ENCODE measurements at places on chromosomes 5 and 9.

- no peak for DNase-seq
These were observed 374.1 kb upstream of the ACO1 start for GRCh38 chr9:32010322-32010721.

- DNase-seq: no peak
These were observed 2.0 kb downstream of the MAML1 start for GRCh38 chr5:179734536-179735164.

DNA sequence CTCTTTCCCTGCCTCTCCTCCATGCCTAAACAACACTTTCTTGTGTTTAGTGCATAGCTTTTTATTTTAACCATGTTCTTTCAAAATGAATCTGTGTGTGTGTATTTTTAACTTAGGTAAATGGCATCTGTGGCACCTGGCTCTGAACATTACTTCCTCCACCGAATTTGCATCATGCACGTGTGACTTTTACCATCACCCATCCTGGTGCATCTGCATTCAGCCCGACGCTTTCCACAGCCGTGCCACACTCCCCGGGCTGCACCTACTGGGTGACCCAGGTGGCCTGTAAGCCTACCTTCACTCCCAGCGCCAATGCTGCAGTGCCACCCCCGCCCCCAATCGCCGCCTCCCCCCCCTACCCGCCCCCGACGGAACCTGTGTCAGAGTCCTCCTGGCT is 12.7 kb upstream of the FCN1 start:
- no peak for DNase-seq

- DNase-seq: no peak
These were observed 3.9 kb downstream of the SPTAN1 start for GRCh38 chr9:128556276-128556675.

GRCh38 chr5:112467485-112467884 is 48.4 kb upstream of the EPB41L4A start:
- DNase-seq: no peak

- DNase-seq: no peak
These were observed 79.7 kb upstream of the CDH6 start for GRCh38 chr5:31113666-31114350.

DNA sequence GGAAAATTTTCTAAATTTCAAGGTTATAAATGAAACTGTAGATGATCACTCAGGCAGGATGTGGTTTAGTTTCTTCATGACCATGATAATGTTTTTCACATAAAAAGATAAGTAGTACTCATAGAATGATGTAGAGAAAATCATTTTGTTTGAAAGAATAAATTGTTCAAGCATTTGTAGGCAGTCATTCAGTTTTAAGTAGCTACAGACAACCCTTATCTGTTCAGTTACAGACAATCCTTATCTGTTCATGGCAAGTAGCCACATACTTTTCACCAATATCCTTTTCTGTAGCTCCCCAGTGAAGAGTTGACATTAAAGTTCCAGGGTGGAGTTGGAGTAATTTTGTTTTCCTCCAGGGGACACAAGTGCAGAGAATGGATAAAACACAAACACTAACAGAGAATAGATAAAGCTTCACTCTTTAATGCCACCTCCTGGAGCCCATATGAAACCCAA is 278.1 kb upstream of the TNC start:
- DNase-seq: no peak

GRCh38 chr5:55305345-55305744 is 2.1 kb downstream of the DHX29 start:
- DNase-seq: no peak

GRCh38 chr5:45262061-45262590 is 434.1 kb downstream of the HCN1 start:
- DNase-seq: no peak

DNA sequence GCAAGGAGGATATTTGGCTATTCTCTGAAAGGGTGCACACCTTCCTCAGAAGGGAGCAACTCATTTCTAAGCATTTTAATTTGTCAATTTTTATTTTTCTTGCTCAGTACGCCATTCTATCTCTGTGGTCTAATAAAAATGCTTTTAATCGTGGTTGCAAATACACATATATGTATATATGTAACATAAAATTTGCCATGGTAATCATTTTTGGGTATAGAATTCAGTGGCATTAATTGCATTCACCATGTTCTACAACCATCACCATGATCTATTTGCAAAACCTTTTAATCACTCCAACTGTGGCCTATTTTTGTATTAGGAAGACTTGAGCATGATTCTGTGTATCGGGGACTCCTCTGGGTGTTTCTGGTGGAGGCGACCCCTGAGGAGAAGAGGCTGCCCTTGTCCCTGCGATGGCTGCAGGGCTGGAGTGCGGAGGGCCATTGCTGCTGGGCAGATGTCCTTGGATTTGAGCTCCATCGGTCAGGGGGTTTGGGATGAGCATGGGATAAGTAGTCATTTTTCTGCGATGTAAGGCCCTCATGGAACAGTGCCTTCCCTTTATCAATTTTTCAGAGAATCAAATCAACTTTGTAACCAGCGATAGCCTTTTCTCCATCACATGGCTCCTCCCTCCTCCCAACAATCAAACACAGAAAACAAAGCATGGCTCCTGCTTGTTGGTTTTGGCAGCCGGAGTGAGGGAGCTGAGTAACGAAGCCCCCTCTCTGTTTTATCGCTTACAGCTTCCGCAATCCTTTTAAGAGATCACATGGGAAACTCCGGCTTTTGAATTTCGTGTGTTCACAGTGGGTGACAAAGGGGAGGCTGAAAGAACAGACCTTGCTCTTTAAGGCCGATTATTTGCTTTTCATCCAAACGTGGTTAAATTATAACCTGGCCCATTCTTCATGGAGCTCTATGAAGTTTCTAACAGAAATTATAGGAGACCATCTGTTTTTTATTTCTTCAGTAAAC is 187.3 kb downstream of the TENT4A start:
- DNase-seq: no peak

- DNase-seq: no peak
These were observed 55.9 kb downstream of the OTULIN start for GRCh38 chr5:14720236-14720923.

DNA sequence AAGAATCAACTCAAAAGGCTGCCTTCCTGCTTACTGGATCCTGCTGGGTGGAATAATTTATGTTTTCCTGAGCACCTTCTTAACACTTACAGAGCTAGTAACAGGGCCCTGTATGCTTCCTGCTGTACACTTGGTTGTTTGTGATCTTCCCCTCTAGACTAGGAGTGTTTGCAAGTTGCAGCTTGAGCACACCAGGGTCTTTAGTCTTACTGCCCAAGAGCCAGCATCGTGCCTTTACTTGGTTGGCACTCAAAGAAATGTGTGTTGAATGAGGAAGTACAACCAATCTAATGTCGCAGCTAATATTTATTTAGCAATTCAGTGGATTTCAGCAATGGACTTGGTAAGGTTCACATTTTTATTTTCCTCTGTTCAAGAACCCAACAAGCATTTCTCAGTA is 57.5 kb upstream of the HAND1 start:
- DNase-seq: no peak

- peak; percentile 68 for DNase-seq
These were observed 49.9 kb upstream of the GARNL3 start for GRCh38 chr9:127214421-127215267.

- no peak for DNase-seq
These were observed 82.7 kb downstream of the HSD17B3 start for GRCh38 chr9:96219026-96219899.

DNA sequence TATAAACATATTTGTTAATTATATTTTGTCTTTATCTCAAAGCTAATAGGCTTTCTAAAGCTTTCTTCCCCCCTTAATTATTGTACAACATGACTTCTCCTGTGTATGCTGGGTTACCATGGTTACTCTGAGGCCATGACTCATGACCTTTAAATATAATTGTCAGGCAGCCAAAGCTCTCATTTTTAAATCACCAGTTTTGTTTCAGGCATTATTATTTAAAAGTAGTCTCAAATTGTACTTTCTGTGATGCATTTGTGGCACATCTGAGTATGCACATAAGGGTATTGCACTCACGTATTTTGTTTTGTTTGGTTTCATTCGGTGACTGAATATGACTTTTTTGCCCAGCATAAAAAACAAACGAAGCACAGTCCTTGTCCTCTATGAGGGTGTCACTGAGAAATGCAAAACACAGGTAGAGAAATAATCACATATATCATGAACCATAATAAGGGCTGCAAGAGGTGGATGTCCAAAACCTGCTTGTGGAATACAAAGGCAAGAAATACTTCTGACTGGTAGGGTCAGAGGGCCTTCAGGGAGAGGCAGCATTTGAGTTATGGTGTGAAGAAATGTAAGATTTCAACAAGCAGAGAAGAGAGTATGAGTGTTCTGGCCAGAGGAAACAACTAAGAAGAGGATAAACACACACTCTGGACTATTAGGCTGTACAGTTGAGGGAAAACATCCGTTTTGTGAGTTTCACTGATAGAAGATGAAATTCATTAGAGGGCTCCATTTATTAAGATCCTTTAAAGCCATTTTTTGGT is 2.1 kb downstream of the CCDC192 start:
- DNase-seq: no peak

GRCh38 chr5:118894709-118895108 is 93.6 kb downstream of the DTWD2 start:
- no peak for DNase-seq

DNA sequence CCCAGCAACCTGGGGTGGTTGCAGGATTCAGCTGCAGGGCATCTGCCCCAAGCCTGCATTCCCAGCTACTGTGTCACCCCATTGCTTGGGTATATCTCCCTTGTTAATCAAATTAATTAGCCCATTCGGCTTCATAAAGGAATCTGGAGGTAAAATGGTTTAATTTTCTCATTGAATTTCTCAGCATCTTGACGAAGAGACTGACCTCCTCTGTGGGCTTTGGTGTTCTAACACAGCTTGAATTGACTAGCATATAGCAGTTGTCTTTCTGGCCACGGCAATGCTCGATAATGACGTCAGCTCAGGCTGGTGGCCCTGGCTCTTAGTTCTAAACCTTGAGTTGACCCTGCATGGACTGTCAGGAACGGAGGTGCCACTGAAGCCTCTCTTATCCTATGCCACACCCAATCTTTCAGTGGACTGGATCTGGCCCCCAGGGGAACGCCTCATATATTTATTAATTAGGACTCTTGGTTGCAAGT is 72.4 kb downstream of the MSX2 start:
- no peak for DNase-seq

DNA sequence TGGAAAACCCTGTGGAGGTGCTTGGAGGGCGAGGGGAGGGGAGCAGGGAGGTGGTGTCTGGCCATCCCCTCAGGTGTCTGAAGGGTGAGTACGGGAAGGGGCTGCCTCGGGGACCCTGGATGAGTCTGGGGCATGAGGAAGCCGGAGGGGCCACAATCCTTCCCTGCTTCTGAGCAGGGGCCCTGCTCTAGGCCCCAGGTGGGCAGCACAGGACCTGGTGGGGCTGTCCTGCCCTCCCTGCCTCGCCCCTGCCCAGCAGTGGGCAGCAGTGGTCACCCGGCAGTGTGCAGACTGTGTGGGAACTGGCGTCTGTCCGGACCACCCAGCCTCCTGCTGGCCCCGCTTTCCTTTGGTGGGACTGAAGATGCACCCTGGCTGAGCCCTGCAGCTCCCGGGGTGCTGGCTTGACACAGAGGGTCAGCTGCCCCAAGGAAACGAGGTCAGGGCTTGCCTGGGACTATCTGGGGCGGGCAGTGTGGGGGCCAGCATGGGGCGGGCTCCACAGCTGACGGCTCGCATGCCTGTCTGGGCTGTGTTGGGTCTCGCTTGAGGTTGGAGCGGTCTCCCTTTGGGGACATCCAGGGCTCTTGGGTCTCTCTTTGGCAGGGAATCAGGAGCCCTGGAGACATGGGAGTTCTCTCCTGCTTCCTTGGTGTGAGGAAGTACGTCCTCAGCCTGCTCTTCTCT is 26.1 kb downstream of the RXRA start:
- DNase-seq: no peak

- no peak for DNase-seq
These were observed 2.0 kb downstream of the MZB1 start for GRCh38 chr5:139387611-139388197.

- no peak for DNase-seq
These were observed 78.3 kb upstream of the HCN1 start for GRCh38 chr5:45774528-45774927.

DNA sequence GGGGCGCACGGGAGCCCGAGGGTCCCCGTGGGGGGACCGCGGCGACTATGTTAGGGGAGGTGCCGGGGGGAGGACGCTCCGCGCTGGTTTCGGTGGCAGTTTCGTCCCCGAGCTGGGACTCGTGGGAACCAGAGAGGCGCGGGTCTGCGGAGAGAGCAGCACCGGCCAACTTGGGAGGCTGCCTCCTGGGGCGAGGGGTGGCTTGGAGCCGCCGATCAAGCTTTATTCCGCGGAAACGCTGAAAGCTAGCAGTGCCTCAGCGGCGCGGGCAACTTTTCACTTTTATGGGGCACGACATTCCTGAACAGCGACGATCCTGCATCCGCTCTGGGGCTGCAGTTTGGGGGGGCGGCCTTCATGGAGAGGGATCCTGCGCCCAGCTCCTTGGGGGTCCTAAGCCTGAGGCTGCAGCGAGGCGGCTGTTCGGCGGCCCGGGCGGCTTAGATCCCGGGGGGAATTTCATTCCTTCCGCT is 369 bp downstream of the OCLN start:
- no peak for DNase-seq

DNA sequence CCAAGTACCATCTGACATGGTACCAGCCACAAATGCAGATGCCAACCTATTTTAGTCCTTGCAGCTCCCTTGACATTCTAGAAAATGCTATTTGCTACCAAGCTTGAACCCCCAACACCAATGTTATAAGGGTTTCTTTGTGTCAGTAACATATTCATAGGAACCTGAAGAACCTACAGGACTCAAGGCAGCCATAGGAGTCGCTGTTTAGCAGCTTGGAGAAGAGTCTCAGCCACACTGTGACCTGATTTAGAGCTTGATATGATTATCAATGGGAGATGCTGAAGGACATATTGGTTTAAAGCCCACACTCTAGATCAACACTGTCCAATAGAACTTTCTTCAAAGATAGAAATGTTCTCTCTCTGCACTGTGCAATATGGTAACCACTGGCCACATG is 6.4 kb upstream of the ZFR start:
- DNase-seq: no peak

- no peak for DNase-seq
These were observed 83.2 kb downstream of the PTPDC1 start for GRCh38 chr9:94167376-94167890.

- DNase-seq: no peak
These were observed 799.1 kb downstream of the TAF11L14 start for GRCh38 chr5:18433336-18433735.

GRCh38 chr9:91978740-91979414 is 28.8 kb upstream of the ROR2 start:
- no peak for DNase-seq

- DNase-seq: no peak
These were observed 2.5 kb upstream of the TMEM174 start for GRCh38 chr5:73170522-73170921.

DNA sequence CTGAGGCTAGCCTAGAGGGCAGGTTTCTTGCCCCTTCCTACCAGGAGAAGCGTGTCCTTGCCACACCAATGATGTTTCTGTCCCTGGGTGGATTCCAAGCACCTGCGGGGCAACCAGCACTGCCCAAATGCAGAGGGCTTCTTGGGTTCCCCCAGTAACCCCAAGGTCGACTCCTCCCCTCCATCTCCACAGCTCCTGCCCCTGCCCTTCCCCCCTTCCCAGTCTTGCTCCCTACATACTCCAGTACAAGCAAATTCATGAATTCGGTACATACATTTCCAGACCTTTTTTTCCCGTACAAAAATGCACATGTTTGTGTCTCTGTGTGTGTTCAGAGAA is 12.8 kb upstream of the JADE2 start:
- no peak for DNase-seq

Data from activated CD4-positive, alpha-beta T cell treated with anti-CD3 and anti-CD28 coated beads for 4 hours (primary cell).